ENCODE measurements at places on chromosomes 7 and 10. TPM values are rescaled to one million over a fixed set of nuclear protein-coding genes. Genes with fewer than 3 reads are reported as not detected.

- no peak for DNase-seq
These were observed 347.2 kb upstream of the TPK1 start for GRCh38 chr7:145183069-145183468.

Gene PTF1A
- polyA plus RNA-seq: not detected

DNA sequence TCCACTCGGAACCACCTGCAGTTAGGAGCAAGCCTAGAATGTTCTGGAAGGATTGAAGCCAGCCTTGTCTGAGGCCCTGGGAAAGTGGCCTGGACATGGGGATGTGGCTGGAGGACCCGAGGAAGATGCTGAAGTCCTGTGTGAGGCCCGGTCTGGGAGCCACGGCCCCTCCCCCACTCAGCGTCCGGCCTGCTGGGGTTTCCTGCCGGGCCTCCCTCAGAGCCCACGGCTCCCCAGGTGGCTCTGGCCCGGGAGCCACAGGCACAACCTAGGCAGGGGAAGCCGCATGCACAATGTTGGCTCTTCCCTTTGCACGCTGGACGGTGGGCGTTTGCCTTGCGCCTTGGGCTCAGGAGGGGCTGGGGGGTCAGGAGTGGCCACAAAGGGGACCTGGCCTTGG is 39.0 kb downstream of the UNCX start:
- DNase-seq: no peak

Gene GNGT1
- not detected for polyA plus RNA-seq

GRCh38 chr10:89002226-89002978 is 11.8 kb downstream of the FAS start:
- no peak for DNase-seq

DNA sequence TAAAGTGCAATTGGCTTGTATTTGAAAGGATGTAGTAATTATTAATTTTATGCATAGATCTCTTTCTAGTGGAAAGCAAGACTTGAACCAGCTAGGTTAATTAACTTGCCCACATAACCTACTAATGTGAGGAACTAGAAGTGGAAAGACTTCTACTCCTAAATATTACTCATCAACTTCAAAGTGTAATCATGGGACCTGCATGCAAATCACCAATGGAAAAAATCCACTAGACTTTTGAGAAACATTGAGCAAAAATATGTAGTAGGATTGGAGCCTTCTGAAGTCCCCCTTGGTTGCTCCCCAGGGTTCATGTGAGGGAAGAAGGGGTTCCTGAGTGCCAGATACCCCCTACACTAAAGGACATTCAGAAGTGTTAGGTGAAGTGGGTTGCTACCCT is 240.2 kb downstream of the PTEN start:
- DNase-seq: no peak

DNA sequence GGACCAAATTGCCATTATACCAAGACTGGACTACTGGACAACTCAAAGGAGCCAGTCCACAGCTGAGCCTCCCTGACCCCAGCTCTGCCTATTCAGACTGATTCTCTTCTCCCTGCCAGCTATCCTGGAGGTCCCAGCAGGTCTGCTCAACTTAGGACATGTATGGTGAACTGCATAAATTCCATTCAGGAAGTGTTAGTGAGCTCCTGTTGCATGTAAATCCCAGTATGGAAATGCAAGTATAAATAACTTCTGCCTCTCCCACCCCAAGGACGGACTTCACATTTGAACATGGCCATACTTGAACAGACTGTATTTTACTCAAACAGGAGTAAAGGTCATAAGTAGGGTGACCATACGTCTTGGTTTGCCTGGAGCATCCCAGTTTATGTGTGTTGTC is 128.4 kb downstream of the CHCHD3 start:
- no peak for DNase-seq

DNA sequence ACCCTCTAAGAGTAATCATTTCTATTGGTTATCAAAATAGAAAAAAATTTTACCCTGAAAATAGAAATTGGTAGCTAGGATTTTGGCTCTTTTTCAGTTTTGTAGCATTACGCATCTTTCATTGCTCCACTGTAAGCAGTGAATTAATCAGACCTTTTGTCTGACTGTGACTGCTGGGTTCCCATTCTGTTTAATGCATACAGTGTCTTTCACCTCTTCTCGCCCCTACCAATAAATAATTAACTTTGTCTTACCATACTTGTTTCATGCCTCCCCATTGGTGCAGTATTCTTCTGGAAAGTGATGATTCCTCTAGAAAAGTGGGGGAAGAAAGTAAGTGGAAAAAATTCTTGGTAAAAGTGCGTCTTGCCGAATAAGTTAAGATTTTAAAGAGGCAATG is 73.2 kb downstream of the AP3M1 start:
- DNase-seq: no peak

DNA sequence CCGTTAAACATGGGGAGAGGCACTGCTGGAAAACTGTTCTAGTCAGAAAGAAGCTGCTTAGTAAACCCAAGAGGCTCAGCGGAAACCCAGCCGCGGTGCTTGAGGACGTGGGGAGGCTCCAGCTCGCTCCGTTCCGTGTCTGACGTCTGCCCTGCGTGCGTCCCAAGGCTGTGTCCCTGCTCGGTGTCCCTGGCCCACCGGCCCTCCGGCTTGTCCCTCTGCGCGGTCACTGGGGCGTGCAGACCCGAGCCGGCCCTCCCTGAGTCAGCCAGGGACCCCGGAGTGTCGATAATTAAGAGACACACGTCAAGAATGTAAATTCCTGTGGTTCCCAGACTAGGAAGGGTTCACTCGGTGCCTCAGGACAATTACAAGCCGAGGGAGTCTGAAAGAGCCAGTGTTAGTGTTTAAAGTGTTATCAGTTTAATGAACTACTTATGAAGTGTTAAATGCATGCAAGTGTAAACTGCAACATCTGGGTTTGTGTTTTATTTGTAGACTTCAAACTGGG is 98.9 kb downstream of the WDR11 start:
- DNase-seq: no peak

DNA sequence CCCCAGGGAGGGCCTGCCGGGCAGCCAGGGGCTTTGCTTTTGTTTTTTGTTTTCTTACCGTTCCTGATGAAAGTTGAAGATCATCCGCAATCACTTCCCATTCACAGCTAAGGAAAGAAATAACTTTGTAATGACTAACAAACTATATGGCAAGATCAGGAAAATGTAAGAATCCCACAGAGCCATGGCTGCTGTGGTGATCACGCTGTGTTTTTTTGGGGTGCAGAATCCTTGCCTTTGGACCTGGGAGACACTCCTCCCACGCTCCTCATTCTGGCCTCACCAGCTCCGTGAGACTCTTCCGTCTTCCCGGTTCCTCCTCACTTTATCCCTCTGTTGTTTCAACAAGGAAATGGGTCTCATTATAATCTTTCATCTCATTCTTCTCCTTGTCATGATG is 443.0 kb upstream of the MGMT start:
- no peak for DNase-seq

Gene CYP3A7
- polyA plus RNA-seq: 0.43 TPM

DNA sequence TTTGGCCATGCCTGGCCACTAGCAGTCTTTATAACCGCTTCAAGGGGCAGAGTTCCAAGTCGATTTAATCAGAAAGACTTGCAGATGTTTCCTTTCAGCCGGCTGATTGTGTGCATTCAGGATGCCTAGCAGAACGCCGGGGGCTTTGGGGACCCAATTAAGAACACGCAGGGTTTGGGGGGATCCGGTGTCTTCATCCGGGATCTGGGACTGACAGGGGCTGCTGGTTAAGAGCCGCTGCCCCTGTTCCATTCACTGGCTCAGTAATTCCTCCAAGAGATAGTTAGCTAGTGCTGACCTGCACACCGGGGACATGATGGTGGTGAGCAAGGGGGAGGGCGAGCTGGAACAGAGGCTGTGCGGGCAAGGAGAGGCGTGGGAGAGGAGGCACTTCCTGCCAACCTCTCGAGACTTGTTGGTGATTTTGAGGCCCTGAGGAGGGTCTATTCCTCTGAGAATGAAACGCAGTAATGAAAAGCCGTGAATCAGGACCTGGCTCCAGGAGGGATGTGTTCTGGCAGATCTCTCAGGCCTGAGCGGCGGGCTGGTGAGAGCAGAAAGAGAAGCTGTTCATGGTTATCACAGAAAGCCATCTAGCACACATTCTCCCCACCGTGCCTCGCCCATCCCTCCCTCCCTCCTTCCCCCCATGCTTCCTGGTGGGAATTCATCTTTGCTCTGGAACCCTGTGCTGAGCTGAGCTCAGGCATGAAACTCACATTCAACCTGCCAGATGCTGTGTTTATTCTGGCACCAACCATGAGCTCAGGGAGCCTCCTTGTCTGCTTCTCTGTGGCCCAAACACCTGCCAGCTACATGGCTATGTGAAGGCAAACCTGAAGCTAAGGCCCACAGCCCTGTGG is 152.0 kb downstream of the CCDC3 start:
- DNase-seq: no peak

DNA sequence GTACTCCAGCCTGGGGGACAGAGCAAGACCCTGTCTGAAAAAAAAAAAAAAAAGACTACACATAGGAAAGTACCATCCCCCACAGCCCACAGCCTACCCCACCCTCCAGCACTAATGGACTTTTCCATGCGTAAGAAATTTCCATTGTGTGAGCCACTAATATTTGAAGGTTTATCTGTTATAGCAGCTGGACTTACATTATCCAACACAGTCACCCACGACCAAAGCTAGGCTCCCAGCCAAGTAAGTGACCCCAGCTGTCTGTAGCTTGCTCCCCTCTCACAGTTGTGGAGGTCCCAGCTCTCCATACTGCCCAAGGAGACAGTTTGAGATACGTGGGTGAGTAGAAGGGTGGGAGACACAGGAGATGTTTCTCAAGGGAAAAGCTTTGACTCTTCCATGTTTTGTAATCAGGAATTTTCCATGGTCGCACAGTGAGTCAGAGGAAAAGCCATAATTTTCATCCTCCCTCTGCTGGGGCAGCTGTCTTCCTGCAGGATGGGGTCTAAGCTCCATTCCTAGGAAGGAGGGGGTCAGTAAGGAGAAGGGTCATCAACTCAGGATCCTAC is 57.4 kb downstream of the CAV1 start:
- DNase-seq: no peak

GRCh38 chr7:107913851-107914250 is 22.9 kb downstream of the DLD start:
- no peak for DNase-seq

DNA sequence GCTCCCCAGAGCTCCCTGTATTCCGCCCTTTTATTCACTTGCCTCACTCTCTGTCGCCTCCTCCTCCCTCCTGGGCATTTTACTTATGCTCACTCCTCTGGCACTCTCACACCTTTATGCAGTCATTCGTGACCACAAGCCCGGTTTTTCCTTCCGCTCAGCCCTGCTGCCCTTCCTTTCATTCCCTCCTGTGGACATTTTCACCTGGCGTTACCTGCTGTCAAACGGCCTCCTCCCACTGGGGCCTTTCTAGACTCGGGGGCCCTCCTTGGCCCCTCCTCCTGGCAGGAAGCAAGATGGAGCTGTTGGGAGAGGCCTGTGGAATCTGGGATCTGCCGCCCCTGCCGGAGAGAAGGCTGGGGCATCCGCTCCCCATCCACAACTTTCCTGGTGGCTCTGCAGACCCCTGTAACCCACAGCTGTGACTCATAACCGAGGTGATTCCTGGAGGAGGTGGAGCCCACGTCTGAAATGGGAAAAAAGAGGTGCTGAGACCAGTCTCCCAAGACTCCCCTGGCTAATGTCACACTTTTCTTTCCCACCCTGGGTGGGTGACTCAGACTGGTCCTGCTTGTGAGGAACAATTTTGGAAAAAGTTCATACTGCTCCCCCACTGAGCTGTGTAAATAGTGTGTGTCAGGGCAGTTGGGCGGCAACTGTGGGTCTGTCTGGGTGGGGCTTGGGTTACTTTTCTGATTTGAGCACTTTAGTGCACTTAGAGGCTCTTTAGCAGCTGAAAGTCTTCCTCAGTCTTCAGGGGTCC is 1.2 kb downstream of the VCL start:
- DNase-seq: peak; percentile 88

DNA sequence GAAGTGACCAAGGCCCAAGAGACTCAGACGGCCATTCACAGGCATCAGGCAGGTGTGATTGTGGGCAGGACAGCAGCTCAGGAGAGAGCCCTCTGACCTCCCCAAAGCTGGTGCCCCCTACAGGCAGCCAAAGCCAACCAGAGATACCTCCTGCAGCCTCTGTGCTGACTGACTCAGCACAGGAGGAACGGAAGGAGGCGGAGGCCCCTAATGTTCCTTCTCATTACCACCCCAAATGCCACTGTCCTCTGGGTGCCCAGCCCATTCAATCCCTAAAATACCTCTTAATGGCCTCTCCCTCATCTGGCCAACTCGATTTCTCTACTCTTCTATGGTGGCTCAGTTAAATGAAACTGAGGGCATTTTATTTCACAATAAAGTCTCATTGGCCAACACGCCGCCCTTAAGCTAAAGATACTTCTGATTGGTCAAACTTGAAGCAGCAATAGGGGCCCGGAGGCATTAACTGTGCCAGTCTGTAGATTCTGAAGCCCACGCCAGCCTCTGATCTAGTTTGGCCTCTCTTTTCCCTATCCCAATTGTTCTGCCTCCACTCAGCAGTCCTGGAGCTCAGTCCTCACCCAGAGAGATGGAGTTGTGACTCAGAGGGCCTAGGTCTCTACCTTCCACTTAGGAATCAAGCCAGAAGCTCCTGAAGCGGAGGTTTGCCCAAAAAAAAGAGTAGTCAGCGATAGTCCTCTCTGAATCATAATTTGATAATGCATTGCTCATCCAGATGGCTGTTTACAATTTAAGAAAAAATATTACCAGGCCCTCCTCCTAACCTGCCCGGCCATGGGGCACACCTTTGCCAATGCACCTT is 1.2 kb downstream of the CYREN start:
- no peak for DNase-seq

Gene ADAM12
- 23.0 TPM for polyA plus RNA-seq

DNA sequence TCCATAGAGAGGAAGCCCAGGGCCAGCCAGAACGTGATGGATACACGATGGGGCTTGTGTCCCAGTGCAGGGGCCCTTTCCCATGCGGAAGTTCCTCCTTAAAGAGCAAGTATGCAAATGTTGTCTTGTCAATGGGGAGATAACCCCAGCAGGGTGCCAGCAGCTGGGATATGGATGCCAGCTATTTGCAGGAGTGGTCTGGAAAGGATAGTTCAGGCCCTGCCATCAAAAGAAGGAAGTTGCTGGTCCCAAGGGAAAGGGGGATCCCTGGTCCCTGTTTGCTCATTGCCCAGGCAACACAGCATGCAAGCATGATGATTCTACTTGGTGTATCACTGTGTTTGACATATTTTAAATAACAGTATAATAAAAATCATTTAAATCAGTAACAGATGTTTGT is 73.1 kb upstream of the HECW1 start:
- DNase-seq: no peak

- no peak for DNase-seq
These were observed 208.6 kb upstream of the NPY start for GRCh38 chr7:24075426-24075810.

Gene ZNF735
- polyA plus RNA-seq: not detected

All from renal pelvis (tissue), 12 donors.